ENCODE measurements at places on chromosomes 2 and 18. TPM values are rescaled to one million over a fixed set of nuclear protein-coding genes. Genes with fewer than 3 reads are reported as not detected.

DNA sequence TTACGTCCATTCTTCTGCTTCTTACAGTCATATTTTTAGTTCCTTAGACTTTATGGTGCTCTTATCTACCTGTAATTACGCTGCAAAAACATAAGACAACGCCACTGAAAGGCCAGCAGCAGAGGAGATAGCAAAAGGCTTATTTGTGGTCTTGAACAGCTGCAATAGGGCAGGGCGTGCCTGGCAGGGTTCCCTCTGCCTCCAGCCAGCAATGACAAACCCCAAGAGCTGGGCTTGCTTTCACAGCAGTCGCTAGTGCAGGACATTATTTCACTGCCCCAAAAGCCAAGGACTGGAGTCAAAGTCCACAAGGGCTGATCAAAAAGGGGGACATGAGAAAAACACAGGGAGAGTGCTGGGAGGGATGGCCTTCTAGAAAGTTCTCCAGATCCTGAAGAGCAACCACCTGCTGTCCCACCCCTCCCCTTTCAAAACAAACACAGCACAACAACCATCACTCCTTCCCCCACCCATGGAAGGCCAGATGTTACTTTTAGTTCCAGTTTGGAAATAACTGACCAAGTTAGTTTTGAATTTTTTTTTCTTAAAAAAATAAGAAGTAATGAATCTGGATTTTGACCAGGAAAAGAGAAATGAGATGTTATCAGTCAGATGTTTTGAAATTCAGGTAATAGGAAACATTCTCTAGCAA lies 127.8 kb downstream of the RBMS1 start:
- DNase-seq = peak; percentile 85

ANKRD62 gene
- not detected for total RNA-seq

SFTPB gene
- 0.19 TPM for total RNA-seq

GRCh38 chr2:23550553-23550952 lies 165.6 kb downstream of the KLHL29 start:
- peak; percentile 50 for DNase-seq

KIAA2012 gene
- not detected for total RNA-seq

CYBRD1 gene
- total RNA-seq = 69.8 TPM

DNA sequence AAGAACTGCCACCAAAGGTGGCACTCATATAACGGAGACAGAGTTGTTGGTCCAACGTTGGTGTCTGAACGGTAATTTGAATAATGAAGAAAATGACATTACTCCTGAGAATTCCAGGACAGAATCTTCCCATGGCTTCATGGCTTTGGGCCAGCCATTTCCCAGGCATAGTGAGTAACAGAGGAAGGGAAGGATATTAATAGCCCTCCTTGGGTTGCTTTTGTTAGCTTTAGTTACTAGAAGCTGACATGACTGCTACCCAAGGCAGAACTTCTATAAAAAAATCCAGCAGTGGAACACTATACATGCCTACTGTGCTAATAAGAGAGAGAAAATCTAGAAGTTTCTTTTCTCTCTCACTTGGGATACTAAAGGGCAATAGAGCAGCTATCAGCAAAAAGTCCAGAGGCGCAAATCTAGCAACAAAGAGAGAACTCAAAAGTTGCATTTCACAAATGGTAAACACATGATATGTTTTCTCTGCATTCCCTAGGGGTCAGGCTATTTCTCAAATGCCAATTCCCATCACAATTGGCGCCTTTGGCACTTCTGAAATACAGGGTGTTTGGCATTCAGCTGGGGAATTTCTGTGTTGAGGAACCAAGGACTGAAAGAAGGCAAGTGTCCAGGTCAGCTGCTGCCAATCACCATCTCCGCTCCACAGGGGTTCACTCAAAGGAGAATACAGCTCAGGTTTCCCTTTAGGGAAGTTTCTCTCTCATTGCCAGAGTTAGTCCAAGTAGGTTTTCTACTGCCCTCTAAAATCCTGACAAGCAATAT lies 160.8 kb upstream of the KYNU start:
- DNase-seq = peak; percentile 15

TRABD2A gene
- total RNA-seq = 0.73 TPM

SCTR gene
- 0.41 TPM for total RNA-seq

HSPE1 gene
- total RNA-seq = 105 TPM

TM4SF20 gene
- not detected for total RNA-seq

COX7A2L gene
- total RNA-seq = 94.4 TPM

GRCh38 chr2:72136933-72137497 lies 10.6 kb downstream of the CYP26B1 start:
- DNase-seq = no peak

DNA sequence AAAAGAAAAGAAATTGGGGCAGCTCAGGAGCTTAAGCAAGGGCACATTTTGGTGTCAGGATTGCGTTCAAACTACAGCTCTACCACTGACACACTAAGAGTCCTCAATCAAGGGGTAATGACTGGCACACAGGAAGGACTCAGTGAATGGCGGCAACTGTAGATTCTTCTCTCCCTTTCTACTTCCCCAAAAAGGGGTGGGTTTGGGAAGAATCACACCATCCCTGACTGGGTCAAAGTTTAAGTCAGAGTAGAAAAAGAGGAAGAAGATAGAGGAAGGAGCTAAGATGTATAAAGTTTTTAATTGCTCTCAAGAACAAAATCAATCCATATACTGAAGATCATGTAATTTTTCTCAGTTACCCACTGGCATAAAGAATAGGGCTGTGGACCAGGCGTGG lies 2.6 kb downstream of the NLRC4 start:
- DNase-seq = no peak

DNA sequence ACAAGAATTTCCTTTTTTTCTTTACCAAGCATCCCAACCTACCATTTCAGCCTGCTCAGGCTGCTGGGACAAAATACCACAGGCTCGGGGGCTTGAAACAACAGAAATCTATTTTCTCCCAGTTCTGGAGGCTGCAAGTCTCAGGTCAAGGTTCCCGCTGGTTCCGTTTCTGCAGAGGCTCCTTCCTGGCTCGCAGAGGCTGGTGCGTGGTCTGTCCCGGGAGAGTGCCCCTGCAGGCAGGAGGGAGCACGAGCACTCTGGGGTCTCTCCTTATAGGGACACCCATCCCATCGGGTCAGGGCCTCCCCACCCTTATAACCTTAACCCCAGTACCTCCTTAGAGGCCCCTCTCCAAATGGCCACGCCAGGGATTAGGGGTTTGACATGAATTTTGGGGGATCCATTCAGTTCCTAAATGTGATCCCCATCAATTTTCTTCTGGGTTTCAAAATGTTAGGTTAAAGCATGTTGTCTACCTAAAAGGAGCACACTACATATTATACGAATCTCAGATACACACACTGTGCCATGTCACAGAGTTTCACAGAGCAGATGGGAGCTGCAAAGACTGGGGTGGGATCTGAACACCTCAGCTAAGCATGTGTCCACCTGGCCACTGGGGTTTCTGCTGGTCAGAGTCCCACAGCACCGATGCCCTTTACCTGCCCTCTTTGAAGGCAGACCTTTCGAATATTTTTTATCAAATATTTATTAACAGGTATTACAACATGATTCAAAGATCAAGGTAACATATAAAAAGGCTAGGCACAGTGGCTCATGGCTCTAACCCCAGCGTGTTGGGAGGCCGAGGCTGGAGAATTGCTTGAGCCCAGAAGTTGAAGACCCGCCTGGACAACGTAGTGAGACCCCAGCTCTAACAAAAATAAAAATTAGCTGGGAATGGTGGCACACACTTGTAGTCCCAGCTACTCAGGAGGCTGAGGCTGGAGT lies 17.6 kb upstream of the ADI1 start:
- DNase-seq = no peak

- DNase-seq = no peak
Measured at GRCh38 chr2:188629753-188630527, 338.3 kb downstream of the GULP1 start.

FHL2 gene
- total RNA-seq = 1,619 TPM

- no peak for DNase-seq
Measured at GRCh38 chr18:76351961-76352581, 143.0 kb downstream of the ZNF516 start.

- DNase-seq = no peak
Measured at GRCh38 chr2:191666732-191667131, 11.2 kb upstream of the NABP1 start.

DNA sequence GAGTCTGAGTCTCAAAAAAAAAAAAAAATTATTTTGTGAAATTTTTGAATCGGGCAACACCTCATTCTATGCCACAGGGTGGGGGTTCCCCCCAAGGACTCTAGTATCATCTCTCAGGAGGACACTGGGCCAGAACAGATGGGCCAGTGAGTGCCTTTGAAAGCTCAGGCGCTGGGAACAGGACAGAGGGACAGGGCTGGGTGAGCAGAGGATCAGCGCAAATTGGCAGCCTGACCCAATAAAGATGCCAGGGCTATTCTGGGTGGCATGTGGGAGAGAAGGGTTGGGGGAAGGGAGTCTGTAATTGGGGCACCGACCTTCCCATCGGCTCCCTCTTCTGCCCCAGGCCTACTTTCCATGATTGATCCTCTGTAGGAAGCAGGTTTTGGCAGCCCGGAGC lies 44.0 kb downstream of the KIF3C start:
- DNase-seq = no peak

- DNase-seq = no peak
Measured at GRCh38 chr18:36388310-36388709, 90.8 kb downstream of the FHOD3 start.

DNA sequence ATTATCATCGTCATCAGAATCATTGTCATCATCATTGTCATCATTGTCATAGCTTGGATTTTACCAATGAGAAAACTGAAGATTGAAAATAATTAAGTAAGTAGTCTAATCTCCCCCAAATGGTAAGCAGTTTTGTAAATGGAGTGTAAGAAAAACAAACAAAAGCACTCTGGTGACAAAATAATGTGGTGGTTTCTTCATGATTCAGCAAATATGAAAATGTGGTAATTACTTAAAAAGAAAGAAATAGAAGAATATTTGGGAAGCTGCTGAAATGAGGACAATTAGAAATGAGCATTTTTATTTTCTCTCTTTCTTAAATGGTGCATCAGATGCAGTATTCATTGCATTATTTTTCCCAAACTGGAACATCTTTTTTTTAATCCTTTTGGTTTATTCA lies 514.4 kb downstream of the DCDC2C start:
- no peak for DNase-seq

- no peak for DNase-seq
Measured at GRCh38 chr2:27076323-27076722, 2.1 kb upstream of the EMILIN1 start.

DNA sequence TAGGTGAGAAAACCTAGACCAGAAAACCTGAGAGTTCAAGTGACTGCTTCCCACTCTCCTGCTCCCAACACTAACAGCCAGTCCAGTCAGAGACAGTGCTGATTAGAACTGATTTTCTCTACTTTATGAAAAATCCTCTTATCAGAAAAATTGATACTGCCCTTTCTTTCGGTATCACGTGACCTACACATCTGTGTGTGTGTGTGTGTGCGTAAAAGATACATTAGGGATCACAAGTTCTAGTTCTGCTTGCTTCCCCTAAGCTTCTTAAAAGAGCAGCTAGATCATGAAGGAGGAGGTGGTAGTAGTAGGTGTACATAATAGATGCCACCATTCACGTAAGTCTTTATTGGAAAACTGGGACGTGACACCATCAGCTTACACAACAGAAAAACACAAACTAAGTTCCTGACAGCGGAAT lies 1.5 kb downstream of the ARL5A start:
- no peak for DNase-seq

DNA sequence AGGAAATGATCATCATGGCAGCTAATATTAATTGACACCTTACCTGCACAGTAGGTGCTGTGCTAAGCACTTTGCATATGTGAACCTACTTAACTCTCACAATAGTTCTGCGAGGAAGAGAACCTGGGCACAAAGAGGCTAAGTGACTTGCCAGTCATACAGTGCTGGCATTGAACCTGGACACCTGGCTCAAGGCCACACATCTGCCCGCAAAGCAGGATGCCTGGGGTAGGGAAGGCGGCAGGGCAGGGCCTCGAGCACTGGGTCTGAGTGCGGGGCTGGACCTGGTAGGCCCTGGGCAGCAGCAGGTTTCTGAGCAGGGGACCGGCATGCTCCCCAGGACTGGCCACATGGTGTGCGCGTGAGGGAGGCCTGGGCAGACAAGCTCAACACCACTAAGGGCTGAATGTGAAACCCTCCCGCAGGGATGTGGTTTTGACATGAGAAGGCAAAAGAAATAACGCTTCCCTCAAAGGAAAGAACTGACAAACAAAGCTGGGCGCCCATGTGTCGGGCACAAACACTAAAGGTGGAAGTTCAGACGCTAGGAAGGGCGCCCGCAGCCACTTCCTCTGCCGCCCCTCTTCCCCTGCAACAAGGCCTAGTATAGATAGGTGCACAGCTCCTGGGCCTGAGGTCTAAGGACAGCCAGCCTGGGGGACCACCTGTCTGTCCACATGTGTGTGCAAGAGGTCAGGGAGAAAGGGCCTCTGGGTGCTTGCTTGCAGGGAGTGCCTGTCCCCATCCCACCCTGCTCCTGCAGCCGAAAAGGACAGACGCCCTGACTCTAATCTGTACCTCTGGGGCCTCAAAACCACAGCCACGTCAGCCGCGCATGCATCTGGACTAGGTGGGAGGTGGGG lies 92.5 kb downstream of the ZFP36L2 start:
- peak; percentile 89 for DNase-seq

MALL gene
- 14.0 TPM for total RNA-seq

GRCh38 chr18:28163201-28163775 lies 13.6 kb downstream of the CDH2 start:
- DNase-seq = no peak

DNA sequence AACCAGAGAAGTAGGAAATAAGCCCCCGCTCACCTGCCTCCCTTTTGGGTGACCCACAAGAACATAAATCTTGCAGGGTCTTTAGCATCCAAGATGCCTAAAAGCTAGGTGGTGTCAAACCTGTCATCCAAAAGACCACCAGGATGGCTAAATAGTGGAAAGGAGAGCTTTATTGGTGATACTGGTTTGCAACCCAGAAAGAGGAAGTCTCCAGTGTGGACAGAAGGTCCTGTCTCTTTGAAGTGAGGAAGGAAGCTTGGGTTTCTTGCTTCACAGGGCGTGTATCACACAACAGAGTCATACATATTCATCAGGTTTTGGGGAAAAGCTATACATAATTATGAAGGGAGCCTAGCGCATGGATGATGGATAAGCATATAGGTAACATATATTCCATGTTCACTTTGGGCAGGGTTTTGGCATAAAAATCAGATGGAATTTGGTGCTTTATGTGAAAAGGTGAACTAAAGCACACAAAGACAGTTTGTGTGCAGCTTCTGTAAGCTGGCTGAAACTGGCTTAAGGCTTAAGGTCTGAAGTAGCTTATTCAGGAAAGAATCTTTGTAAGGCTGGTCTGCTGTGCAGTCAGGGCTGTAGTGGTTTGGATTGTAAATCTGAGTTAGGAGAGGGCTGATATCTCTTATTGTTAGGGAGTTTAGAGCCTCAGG lies 102.2 kb upstream of the MSH2 start:
- no peak for DNase-seq

- DNase-seq = no peak
Measured at GRCh38 chr2:233708942-233709341, 3.8 kb upstream of the UGT1A5 start.

DNA sequence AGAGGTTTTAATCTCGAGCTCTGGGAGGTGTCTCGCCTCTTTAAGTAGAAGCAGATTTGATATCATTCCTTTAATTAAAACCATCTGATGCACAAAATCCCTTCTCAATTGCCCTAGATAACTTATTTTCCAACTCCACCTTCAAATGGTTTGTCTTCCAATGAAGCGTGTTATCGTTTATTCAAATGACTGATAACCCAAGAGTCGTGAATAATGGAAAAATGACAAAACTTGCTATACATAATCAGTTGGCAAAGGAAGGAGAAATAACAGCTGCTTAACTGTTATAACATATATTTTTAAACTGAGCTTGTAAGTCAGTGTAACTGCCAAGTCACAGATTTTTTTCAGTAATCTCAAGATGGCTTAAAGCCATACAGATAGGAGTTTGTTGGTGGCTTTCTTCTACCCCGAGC lies 144.6 kb downstream of the QPCT start:
- DNase-seq = no peak

ITGA4 gene
- total RNA-seq = 1.8 TPM

UGT1A5 gene
- not detected for total RNA-seq

ANKRD29 gene
- total RNA-seq = 6.8 TPM

Measured in Right ventricle myocardium inferior (tissue), 1 donor.